ENCODE measurements at places on chromosomes 7 and 10.

GRCh38 chr10:59750155-59750945, 2.9 kb downstream of the MRLN start:
- DNase-seq = no peak

DNA sequence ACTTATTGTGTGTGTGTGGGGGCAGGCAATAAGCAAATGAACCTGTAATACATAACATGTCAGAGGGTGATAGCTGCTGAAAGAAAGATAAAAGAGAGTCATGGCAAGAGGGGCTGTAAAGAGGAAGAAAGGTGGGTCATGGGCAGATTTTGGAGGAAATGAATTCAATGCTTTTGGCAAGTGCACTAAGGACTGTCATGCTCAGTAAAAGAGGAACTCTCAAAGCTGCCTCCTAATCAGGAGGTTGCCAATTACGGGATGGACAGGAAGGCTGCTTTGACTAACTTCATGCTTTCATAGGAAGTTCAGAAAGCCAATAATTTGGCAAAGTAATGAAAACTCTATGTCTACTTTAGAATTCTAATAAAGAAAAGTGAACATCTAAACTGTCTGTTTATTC, 401.2 kb downstream of the SH2D4B start:
- DNase-seq = no peak

GRCh38 chr10:92810934-92811532, 37.3 kb upstream of the EXOC6 start:
- no peak for DNase-seq

GRCh38 chr10:14523286-14523685, 192.6 kb upstream of the FRMD4A start:
- no peak for DNase-seq

- DNase-seq = no peak
These were observed 26.7 kb downstream of the FAM20C start for GRCh38 chr7:218896-219580.

DNA sequence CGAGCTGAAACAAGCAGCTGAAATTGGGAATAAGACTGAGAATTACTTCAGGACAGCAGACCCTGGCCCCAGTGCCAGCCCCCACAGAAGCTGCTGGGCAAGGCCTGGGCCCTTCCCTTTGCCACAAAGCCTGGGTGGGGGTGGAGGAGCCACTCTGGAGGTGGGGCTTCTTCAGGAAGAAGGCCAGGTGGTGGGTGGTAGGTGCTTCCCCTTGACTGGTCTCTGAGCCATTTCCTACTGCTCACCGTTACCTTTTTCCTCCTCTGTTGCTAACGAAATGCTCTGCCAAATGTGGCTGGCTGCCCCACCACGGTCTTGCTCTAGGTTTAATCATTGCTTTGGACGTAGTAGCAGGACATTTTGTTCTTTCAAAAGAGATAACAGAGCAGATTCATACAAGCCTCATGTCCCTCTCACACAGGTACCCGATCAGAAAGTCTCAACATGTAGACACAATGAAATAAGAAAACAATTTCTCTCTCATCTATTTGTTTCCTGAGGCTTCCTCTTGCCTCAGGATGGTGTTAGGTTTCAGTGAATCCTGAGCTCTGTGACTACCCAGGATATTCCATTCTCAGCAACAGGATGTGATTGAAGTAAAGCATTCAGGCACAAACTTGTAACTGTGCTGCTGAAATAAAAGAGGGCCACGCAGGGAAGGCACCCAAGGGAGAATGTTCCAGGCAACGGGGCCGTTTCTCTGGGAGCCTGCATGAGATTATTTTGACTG, 66.5 kb downstream of the WDR11 start:
- DNase-seq = no peak

GRCh38 chr7:138465046-138465445, 5.0 kb downstream of the TRIM24 start:
- no peak for DNase-seq

GRCh38 chr10:114893251-114893650, 44.7 kb upstream of the TRUB1 start:
- no peak for DNase-seq

GRCh38 chr7:88775838-88776237, 16.3 kb downstream of the ZNF804B start:
- DNase-seq = no peak

GRCh38 chr7:106565428-106565827, 95.5 kb downstream of the CCDC71L start:
- no peak for DNase-seq

DNA sequence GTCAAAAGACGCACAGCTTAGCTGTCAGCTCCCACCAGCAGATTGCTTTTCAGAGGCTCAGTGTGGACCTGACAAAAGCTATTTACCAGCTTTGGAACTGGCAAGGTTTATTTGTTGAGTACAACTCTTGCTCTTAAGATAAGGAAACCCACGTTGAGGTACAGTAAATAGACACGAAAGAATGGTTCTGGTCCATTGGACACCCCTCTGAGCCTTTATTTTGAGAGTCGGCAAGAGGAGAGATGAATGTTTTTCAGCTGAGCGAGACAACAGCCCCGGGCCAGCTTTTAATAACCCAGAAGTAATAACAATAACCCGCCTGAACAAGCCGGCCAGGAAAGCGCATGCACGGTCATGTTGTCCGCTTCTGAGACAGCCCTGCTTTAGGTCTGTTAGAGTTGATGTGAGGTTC, 49.0 kb downstream of the WNT2 start:
- peak; percentile 45 for DNase-seq

- no peak for DNase-seq
These were observed 461.2 kb downstream of the INHBA start for GRCh38 chr7:41241641-41242040.

GRCh38 chr10:86023931-86024280, 342.7 kb downstream of the GRID1 start:
- DNase-seq = no peak

DNA sequence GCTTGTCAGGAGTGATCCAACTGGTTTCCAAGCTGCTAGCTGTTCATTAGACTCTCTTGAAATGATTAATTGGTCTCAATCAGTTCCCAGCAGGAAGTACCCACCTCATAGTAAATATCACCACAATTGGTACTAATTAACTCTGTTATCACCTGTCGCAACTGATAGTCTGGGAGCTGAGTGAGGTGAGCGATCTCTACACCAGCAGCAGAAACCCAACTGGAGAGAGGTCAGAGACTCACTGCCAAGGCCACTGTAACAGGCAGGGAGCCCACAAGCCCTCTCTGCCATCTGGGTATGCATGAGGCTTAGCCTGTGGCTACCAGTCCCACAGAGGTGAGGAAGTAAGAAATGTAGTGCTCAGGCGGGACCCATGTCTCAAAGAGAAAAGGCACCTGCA, 245.5 kb downstream of the DYNC1I1 start:
- no peak for DNase-seq

GRCh38 chr10:86918022-86918471, 39.4 kb downstream of the MMRN2 start:
- DNase-seq = no peak

- no peak for DNase-seq
These were observed 15.2 kb downstream of the TMEM176B start for GRCh38 chr7:150784954-150785353.

- DNase-seq = no peak
These were observed 262.8 kb upstream of the SHH start for GRCh38 chr7:156074982-156075615.

- DNase-seq = no peak
These were observed 58.9 kb downstream of the MPP7 start for GRCh38 chr10:28243923-28244322.

DNA sequence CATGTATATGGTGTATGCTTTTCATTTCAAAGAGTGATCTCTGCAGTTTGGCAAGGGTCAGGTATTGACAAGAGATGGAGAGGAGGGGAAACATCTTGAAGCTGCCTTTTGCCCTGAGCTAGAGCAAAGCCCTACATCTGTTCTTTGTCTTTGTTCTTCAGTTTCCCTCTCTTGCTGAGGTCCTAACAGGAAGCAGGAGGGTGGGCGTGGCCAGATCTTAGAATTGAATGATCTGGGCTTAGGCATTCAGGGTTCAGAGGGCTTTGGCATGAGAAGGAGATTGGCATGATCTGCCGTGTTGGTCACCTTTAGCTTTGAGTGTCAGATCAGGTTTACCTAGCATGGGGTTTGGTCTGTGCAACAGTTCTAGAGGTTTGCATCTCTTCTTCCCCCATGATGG, 41.3 kb downstream of the LRMDA start:
- no peak for DNase-seq

DNA sequence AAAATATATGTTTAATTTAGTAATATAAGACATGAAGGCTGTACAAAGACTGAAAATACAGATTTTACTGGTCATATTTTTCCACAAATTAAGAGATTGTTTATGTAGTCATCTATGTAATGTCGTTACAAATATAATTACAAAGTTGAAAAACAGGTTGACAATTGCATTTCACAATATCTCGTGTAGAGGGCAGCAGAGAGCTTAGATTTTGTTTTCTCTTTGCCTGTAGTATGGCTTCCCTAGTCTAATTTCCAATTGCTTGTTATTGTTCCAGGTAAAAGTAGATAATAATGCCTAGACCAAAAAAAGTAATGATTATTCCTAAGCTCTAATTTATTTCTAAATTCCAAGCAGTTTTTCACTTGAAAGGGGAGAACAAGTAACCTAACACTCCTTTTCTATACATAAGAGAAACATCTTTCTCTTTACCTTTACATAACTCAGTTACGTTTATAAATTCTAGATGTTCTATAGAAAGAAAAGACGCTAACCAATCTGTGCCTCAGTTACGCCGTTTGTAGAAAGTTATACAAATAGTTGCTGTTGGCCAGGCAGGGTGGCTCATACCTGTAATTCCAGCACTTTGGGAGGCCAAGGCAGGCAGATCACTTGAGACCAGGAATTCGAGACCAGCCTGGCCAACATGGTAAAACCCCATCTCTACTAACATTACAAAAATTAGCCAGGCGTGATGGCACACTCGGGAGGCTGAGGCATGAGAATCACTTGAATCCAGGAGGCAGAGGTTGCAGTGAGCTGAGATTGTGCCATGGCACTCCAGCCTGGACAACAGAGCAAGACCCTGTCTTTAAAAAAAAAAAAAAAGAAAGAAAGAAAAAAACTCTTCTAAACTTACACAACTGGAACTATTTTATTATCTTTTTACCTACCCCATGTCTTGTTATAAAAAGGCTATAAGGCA, 30.0 kb downstream of the NET1 start:
- no peak for DNase-seq

- DNase-seq = no peak
These were observed 202.9 kb downstream of the PTEN start for GRCh38 chr10:88066319-88066718.

- no peak for DNase-seq
These were observed 1.5 kb downstream of the ZFAND2A start for GRCh38 chr7:1158203-1159126.

DNA sequence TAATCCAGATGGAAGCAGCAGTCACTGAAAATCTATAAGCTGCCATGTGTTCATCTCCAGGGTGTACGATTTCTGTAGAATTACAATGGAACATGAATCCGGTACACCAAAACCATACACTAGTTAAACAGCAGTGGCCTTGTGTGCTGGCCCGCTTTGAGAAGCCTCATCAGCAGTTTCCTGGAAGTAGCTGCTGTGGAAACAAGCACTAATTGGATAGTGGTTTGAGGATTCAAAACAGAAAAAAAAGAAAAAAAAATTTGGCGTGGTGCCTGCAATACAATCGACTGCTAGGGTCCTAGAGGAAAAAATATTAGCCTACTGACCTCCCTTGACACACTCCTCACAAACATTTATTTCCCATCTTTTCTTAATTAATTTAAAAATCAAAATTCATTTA, 545.9 kb downstream of the SORCS1 start:
- DNase-seq = no peak

DNA sequence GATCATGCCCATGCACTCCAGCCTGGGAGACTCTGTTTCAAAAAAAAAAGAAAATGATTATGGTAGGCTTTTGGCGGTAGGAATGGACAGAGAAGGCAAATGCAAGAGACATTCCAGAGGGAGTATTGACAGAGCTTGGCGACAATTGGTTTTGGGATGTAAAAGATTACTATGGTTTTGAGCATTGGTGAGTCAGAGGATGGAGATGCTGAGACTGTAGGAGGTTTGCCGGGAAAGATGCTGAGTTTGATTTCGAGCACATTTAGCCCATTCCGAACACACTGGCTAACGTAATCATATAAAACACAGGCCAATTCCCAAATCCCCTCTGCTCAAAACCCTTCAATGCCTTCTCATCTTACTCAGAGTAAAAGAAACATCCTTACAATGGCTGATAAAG, 161.6 kb upstream of the MKLN1 start:
- no peak for DNase-seq

DNA sequence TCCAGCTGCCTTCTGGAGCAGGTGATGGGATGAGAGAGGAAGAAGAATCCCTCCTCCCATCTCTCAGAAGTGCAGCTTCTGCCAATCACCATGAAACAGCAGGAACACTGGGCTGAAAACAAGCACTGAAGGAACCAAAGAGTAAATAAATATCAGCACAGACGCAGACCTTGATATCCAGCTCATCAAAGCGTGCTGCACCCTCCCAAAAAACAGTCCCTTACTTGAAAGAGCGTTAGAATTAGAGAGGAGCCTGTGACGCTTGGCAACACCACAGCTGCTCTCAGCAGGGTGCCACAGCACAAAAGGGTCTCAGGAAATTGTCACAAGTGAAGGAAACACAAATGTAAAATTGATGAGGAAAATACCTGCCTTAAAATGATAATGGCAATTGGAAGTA, 39.5 kb downstream of the KLF6 start:
- DNase-seq = no peak

DNA sequence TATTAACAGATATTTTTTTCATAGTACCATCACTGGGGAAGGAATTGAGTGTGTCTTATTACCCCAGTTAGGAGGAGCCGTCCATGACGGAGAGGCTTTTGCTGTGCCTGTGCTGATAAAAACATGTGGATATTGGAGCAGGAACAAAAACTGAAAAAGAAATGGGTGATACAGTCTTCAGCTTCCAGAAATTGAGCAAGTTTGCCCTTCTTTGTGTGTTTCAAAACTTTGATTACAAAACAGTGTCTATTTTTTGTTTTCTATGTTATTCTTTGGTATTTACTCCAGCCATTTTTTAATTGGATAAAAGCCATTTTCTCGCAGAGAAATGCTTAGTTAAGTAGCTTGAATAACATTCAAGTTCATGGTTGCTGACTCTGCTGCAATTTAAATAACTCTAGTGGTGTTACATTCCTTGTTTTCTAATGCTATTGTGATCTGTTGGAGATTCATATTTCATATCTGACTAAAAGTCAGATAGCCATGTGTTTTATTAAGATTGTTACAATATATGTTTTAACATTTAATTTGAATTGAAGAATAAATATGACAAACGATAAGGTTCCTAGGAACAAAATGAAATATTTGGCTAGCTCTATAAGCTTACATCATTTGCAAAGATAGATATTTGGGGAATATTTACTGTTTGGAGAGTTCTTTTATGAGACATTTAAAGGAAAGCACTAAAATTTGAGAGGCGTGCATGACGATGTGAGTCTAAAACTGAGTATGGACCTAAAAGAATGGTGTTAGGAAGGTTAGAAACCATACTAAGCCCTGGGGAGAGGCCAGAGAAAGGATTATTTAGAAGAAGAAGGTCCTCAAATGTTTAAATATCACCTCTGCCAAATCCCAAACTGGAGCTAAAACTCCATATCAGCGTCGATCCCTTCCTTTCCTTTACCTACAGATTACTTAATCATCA, 747.3 kb upstream of the CELF2 start:
- DNase-seq = no peak

GRCh38 chr7:35701287-35701900, 6.5 kb upstream of the HERPUD2 start:
- DNase-seq = no peak

Measured in NCI-H2107 (cell line).